ENCODE measurements at places on chromosomes 6 and 20.
A peak's percentile ranks its signal among the peaks of the same experiment; 100 is the strongest.

DNA sequence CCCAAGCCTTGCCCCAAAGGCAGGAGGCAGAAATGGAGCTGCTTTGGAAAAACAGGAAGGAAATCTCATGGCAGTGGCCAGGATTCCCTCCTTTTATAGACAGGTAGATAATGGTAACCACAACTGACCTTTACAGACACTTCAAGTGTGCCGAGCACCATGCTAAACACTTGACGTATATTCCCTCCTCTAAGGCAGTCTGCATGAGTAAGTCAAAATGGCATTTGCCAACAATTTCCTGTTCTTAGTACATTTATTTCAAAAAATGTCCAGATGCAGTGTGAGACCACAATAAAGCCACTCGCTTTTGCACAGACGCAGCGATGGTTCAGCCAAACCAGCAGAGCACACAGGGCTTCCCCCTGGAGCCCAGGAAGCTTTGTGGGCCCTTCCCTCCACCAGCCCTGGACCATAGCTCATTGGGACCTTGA is 16.5 kb upstream of the GPR6 start:
- DNase-seq: no peak

DNA sequence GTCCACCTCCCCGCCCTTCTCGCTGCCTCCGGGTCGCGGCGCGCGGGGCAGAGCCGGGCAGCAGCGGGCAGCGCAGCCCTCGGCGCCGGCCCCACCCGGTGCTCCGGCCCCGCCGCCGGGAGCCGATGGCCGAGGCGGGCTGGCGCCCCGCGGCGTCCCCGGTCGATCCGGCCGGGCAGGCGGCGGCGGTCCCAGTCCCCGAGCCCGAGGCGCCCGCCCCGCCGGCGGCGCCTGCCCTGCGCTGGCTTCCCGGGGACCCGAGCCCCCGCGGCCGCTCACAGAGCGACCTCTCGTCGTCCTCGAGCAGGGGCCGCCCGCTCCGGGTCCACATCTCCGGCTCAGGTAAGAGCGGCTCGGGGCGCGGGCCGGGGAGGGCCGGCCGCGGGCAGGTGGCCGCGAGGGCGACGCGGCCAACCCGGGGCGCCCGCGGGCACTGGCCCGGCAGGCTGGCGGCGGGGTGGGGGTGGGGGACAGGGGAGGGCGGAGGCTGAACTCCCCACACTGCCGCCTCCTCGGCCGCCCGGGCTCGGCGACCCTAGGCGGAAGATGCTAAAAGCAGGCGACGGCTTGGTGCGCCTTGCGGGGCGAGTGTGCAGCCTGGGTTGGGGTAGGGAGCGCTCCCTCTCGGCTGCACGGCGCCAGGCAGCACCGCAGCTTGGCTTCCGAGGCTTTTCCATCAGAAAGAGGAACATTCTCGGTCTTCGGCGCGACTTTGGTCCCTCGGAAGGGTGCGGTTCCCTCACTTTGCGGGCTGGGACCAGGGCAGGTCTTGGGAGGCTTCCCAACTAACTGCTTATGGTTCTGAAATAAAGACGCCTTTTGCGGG is 25.6 kb upstream of the FUCA2 start:
- DNase-seq: peak; percentile 76

- DNase-seq: no peak
Observed at GRCh38 chr6:106910999-106911949, 63.3 kb downstream of the CD24 start.

- no peak for DNase-seq
Observed at GRCh38 chr20:2873747-2874041, 413 bp downstream of the PTPRA start.

DNA sequence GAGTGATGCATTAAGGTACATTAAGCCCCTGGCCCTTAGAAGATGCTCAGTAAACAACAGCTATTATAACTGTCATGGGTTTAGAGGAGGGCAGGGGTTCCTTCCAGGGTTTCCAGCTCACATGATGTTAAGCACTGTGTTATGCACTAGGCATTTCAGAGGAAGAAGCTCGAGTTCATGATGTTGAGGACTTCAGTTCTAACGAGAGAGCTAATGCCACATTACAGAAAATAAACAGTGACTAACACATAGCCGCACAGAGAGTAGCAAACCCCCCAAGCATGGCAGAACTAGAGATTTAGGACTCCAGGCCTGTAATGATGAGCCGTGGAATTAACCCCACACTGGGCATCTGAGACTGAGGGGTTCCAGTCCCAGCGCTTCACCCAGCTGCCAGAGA is 105.2 kb downstream of the UNC5CL start:
- DNase-seq: no peak

- DNase-seq: no peak
Observed at GRCh38 chr6:137284811-137285110, 65.6 kb upstream of the IFNGR1 start.

GRCh38 chr20:46970937-46971630 is 76.4 kb downstream of the EYA2 start:
- no peak for DNase-seq

DNA sequence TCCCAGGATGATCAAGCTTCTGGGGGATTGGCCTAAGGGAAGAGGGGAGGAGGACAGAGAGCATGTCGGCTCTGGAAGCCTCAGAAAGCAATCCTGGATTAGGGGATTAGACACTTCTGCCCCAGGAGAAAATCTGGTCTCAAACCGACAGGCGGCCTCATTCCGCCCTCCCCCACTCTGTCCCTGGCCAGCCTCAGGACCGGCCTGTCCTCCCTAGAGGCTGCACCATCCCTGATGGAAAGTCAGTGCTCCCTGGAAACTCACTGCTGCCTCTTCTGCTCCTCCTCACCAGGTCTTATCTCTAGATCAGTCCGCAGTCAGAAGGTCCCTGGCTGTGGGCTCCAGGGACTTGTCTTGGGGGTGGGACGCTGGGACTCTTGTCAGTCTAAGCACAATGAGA is 905 bp upstream of the SLC12A5 start:
- DNase-seq: no peak

- DNase-seq: no peak
Observed at GRCh38 chr6:54971825-54972224, 125.3 kb downstream of the FAM83B start.

DNA sequence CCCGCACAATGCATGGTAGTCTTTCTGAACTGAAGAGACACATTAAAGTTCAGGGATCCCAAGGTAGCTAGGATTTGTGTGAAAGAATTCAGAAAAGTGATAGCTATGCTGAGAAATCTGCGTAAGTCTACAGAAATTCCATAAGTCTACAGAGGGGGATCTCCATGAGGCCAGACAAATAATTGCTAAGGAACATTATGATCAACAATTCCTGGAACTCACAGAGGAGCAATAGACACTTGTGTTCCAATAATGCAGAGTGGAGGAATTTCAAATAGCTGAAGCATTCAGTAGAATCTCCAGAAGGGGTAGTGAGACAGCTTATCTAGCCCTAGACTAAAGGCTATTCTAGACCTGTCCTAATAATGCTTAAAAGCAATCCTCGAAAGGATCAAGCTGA is 315.7 kb upstream of the ECI2 start:
- DNase-seq: no peak

DNA sequence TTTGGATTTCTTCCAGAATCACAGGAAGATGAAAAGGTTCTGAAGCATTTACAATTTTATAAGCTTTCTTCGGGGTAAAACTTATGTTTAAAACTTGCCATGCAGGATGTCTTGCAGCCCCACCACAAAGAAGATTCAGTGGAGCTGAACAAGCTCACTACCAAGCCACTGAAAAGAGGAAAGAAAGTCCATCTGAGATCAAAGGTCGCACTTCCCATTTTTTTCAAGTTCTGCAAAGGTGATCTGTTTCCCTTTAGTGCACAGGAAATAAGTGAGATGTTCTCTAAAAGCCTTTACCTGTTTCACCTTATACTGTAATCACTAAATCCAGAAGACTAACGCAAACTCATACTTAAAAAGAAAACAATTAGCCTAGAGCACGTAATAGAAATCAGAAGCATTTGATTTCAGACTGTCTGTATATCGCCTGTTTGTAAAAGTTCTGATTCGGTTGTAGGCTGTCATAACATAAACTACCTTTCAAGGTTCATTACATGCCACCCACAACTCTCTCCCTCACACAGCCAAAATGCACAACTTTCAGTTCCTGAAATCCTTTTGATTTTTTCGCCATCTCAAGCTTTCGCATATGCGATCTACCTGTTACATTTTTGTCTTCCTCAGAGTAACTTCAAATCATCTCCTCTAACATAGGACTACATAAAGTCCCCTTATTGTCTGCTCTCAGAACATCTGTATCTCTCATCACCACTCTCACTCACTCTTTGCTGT is 1.8 kb downstream of the ECHDC1 start:
- DNase-seq: no peak

DNA sequence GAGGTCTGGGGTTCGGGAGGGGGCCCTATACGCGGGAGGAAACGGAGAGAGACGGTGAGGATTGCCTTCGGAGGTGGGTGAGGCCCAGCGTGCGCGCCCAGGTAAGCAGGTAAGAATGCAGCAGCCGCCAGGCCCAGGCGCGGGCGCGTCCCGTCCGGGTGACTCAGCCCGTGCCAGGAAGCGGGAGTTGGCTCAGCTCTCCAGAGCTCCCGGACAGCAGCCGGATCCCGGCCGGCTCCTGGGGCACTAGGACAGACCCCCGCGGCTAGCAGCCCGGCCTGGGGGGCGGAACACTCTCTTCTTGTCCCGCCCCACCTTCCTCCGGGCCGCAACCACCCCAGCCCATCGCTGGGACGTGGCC is 1.5 kb upstream of the MDFI start:
- DNase-seq: no peak

DNA sequence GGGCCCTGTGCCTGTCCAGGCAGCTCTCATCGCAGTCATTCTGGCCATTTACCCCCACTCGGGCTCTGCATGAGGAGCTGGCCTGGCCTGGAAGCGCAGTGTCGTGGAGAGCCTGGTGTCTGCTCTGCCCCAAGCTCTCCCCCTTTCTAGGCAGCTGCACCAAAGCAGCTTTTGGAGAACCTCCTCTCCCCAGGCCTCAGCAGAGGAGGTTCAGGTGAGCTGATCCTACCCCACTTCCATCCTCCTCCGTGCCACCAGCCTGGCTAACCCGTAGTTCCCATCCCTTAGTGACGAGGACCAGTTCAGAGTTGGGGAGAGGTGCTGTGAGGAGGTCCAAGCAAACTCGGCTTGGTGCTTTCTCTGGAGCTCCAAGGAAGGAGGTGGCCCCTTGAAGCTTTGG is 30.5 kb upstream of the PHACTR3 start:
- DNase-seq: no peak

DNA sequence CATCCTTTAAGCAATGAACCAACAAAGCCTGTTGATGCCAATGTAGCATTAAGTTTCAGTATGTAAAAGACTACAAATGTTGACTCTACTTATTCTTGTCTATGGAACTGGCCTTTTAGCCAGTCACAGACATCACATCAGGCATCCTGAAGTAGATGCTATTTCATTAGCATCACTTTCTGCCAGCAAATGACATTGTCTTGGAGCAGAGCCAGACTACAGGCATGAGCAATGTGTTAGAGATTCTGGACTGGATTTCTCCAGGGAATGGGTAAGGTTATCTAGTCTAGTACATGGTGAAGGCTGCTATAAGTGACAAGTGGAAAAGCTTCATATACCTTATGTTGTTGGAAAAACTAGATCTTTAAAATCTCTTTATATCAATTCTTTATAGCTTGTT is 142.9 kb downstream of the ADGRB3 start:
- no peak for DNase-seq

DNA sequence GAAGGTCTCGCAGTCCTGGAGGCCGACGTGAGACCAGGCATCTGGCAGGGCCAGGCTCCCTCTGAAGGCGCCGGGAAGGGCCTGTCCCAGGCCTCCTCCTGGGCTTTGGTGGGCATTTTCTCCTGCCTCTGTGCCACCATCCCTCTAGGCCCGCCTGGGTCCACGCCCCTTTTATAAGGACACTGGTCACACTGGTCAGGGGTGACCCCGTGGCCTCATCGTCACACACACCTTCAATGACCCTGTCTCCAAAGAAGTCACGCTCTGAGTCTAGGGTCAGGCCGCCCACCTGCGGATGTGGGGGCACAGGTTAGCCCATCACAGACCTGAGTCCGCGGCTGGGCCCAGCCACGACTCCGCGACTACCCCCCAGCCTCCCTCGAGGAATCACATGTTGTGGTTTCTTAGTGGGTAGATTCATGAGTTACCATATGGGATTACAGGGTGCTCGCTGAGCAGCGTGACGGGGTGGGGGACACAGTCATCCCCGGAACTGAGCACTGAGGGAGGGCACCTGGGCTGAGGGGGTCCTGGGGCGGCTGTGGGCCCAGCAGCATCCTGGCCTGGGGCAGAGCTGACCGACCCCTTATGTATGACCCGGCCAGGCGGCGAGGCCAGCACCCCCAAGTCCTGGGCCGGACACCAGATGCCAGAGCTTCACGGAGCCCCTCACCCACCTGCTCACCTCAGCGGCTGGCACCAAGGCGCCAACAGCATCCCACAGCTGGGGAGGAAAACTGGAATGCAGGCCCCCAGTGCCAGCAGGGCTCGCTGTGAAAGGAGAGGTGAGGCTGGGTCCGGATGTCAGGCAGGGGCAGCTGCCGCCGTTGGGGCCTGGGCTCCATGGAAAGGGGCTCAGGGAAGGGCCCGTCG is 115.9 kb downstream of the DLL1 start:
- DNase-seq: peak; percentile 25

DNA sequence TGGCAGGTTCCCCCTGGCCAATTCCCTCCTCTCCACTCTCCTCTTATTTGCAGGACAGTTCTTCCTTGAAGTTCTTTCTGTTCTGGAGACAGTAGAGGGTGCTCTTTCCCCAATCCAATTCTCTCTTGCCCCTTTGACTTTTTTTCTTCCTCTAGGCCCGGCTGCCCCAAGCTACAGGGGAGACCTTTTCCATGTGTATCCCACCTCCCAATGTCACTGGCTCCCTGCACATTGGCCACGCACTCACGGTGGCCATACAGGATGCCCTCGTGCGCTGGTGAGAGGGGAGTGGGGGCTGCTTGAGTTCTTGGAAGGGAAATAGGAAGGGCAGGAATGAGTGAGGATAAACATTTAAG is 1.5 kb downstream of the VARS2 start:
- DNase-seq: no peak

DNA sequence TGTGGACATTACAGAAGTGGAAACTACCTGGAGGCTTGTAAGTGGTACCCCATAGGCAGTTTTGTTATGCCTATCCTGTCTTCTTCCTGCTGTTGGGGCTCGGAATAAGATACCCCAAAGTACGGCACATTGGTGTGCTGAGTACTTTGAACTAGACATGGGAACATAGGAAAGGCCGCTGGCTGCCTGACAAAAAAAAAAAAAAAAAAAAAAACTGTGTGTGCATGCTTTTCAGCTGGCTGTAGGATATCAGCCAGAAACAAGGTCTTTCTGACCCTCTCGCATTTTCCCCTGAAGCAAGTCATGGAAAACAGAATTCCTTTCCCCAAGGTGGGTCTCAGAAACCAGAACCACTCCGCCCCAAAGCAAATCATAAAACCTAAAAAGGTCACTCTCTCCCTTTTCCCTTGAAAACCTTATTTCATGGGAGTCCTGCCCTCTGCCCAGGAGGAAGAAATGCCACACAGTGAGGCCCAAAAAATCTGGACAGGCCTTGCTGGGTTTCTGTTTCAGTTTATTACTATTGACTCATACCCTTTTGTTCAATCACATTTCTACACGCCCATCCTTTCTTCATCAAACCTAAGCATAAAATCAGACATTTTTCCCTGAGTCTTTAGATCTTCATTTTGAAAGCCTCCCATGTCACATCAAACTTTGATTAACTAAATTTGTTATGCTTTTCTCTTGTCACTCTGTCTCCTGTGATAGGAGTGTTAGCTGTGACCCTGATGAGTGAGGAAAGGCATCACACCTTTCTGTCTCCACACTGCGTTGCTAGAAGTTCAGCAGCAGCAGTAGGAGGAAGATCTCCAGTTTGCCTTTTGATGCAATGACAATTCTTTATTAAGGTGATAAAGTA is 17.2 kb downstream of the SLC2A12 start:
- DNase-seq: no peak

- no peak for DNase-seq
Observed at GRCh38 chr6:4486568-4487315, 289.5 kb upstream of the CDYL start.
